ENCODE measurements at places on chromosomes 13 and 19. TPM values are rescaled to one million over a fixed set of nuclear protein-coding genes. Genes with fewer than 3 reads are reported as not detected.

TBXA2R gene
- total RNA-seq, result 0.38 TPM

RASGRP4 gene
- 1.1 TPM for total RNA-seq

ZNF468 gene
- total RNA-seq, result 30.6 TPM

PLPP2 gene
- 8.4 TPM for total RNA-seq

KCNC3 gene
- 57.7 TPM for total RNA-seq

MUC16 gene
- 0.60 TPM for total RNA-seq

DPF1 gene
- total RNA-seq, result 4.0 TPM

SIGLEC9 gene
- not detected for total RNA-seq
